ENCODE measurements at places on chromosomes 1 and 21.

GRCh38 chr1:106879538-106879937 lies 176.9 kb upstream of the PRMT6 start:
- peak; percentile 12 for DNase-seq

DNA sequence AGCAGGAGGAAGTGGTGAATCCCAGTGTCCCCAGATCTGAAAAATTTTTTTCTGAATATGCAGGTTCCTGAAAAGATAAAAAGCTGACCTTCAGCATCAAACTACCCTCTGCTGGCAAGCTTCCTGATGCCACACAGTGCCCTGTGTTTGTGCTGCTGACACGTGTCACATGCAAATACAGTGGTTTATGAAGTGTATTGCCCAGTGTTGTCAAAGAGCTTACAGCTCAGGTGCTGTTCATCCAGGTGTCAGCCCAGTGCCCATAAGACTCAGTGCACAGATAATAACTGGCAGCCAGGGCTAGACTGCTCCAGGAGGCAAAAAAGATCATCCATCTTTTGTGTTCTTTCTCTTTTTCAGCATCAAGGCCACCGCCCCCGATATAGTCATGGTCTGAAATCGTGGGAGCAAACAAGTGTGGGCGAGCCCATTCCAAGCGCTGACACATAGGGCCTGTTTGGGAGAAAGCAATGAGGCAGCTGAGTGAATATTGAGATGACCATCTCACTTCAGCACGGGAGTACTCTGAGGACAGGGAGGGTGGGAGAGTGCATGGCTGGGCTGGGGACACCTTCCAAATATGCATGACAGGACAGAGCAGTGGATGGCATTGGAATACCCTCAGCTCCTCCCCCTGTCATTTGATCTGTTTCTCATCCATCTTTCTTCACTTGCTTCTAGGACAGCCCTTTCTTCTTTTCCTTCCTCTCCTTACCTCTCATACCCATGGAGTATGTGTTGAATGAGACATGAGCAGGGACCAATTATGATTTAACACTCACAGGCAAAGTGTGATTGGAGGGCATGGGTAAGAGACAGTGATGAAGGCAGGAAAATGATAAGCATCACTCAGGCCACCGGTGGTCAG lies 6.4 kb upstream of the KCNK1 start:
- DNase-seq: no peak

- DNase-seq: no peak
Observed at GRCh38 chr21:14763695-14764064, 217.6 kb upstream of the SAMSN1 start.

DNA sequence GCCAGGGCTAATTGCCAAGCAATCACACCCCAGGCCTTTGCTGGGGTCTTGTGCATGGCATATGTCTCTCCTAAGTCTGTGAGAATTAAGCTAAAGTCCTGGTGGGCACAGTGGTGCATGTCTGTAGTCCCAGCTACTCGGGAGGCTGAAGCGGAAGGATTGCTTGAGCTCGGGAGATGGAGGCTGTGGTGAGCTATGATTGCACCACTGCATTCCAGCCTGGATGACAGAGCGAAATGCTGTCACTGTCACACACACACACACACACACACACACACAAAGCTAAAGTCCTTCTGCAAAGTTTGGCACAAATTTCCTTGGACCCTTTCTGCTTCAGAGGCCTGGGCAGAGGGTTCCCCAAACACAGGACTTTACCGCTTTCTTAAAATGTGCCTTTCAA lies 31.3 kb upstream of the DNAJC11 start:
- no peak for DNase-seq

GRCh38 chr1:62050165-62050564 lies 144.5 kb upstream of the L1TD1 start:
- DNase-seq: no peak

DNA sequence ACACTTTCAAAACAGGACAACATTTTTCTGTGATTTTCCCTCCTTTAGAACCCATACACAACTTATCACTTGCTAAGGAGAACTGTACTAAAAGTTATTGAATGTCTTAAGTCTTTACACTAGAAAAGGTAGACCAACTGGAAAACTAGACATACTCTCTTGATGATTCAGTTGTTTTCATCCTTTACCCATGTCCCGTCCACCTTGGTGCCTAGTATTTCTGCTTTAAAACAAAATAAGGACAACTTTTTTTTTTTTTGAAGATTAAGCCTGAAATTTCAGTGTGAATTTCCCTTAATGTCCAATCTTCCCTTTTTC lies 4.5 kb downstream of the CDKN2C start:
- DNase-seq: no peak
